ENCODE measurements at places on chromosomes 12 and 14. TPM values are rescaled to one million over a fixed set of nuclear protein-coding genes. Genes with fewer than 3 reads are reported as not detected.

P2RX2 gene
- total RNA-seq = not detected

ZFHX2 gene
- 0.98 TPM for total RNA-seq

COX8C gene
- not detected for total RNA-seq

KRT78 gene
- total RNA-seq = not detected

RNF212B gene
- total RNA-seq = not detected

EFS gene
- not detected for total RNA-seq

PRKAB1 gene
- 35.9 TPM for total RNA-seq

ZNF605 gene
- 11.0 TPM for total RNA-seq

ZDHHC22 gene
- total RNA-seq = not detected

PRPH gene
- not detected for total RNA-seq

RPGRIP1 gene
- not detected for total RNA-seq

MYF5 gene
- total RNA-seq = not detected

STYK1 gene
- 0.32 TPM for total RNA-seq

SGPP1 gene
- 19.3 TPM for total RNA-seq

P2RX4 gene
- 45.5 TPM for total RNA-seq

AKAP3 gene
- total RNA-seq = 0.93 TPM

RASAL1 gene
- 0.09 TPM for total RNA-seq

PAX9 gene
- total RNA-seq = not detected

CELA1 gene
- total RNA-seq = 0.16 TPM

KLRG1 gene
- total RNA-seq = 3.5 TPM

TMX1 gene
- 54.0 TPM for total RNA-seq

ALX1 gene
- not detected for total RNA-seq

DPPA3 gene
- total RNA-seq = not detected

OAS1 gene
- total RNA-seq = 77.2 TPM

ZFYVE21 gene
- total RNA-seq = 16.4 TPM

PRH2 gene
- not detected for total RNA-seq

TAS2R8 gene
- total RNA-seq = not detected

NTF3 gene
- total RNA-seq = not detected

SLC5A8 gene
- total RNA-seq = not detected

AMDHD1 gene
- 0.86 TPM for total RNA-seq

TBC1D30 gene
- total RNA-seq = 0.11 TPM

KRT86 gene
- total RNA-seq = 0.48 TPM

RND1 gene
- 1.6 TPM for total RNA-seq

PTCSC3 gene
- total RNA-seq = not detected

LHX5 gene
- not detected for total RNA-seq

GXYLT1 gene
- 9.3 TPM for total RNA-seq

COCH gene
- 0.80 TPM for total RNA-seq

TSPAN8 gene
- total RNA-seq = not detected

SIRT4 gene
- total RNA-seq = 1.6 TPM

PDZRN4 gene
- total RNA-seq = not detected

HOXC6 gene
- not detected for total RNA-seq

CD4 gene
- 232 TPM for total RNA-seq

PLEKHD1 gene
- 0.16 TPM for total RNA-seq

C12orf54 gene
- not detected for total RNA-seq

SLC11A2 gene
- total RNA-seq = 45.7 TPM

OAS2 gene
- 140 TPM for total RNA-seq

ADAM21 gene
- total RNA-seq = not detected

SYCP3 gene
- 0.93 TPM for total RNA-seq

CD163L1 gene
- not detected for total RNA-seq

RNASE7 gene
- not detected for total RNA-seq

Measured in T-helper 2 cell treated with Interferon-gamma antibody and Interleukin-4, amounts not matched to agents 100 ng/mL and 5 ng/mL, for 36 hours (primary cell).